ENCODE measurements at places on chromosomes 1 and 21. TPM values are rescaled to one million over a fixed set of nuclear protein-coding genes. Genes with fewer than 3 reads are reported as not detected.

The FCRL5 gene
- total RNA-seq, result 28.7 TPM

The IVL gene
- total RNA-seq, result not detected

The IFNLR1 gene
- total RNA-seq, result 12.6 TPM

The FMN2 gene
- 3.6 TPM for total RNA-seq

The DEPDC1 gene
- total RNA-seq, result 1.7 TPM

The VANGL2 gene
- 3.0 TPM for total RNA-seq

The GPR25 gene
- total RNA-seq, result not detected

The HCRTR1 gene
- total RNA-seq, result not detected

The TMIGD3 gene
- 0.27 TPM for total RNA-seq

The LCE1B gene
- total RNA-seq, result not detected

The CACNA1S gene
- not detected for total RNA-seq

The LCE6A gene
- total RNA-seq, result not detected

The CREB3L4 gene
- 17.1 TPM for total RNA-seq

The PADI3 gene
- total RNA-seq, result not detected

The TMEM200B gene
- total RNA-seq, result 5.1 TPM

The INAVA gene
- total RNA-seq, result 235 TPM

The KCNJ6 gene
- total RNA-seq, result not detected

The LEFTY2 gene
- 24.5 TPM for total RNA-seq

The CYP4A22 gene
- total RNA-seq, result not detected

The IL19 gene
- total RNA-seq, result not detected

The YRDC gene
- 17.2 TPM for total RNA-seq

The DTL gene
- total RNA-seq, result not detected

The ZMYND12 gene
- not detected for total RNA-seq

The DIPK1A gene
- 9.6 TPM for total RNA-seq

The GJC2 gene
- total RNA-seq, result 0.96 TPM

The PDZK1 gene
- total RNA-seq, result not detected

The BCAR3 gene
- total RNA-seq, result 71.7 TPM

The CFAP141 gene
- total RNA-seq, result not detected

The HSF2BP gene
- not detected for total RNA-seq
